NCI-H510A treated with DMSO at 0.1 percent for 48 hours (cell line): ENCODE measurements at places on chromosomes 1 and 21.

GRCh38 chr1:169604781-169605560, 18.7 kb upstream of the F5 start:
- DNase-seq: no peak

DNA sequence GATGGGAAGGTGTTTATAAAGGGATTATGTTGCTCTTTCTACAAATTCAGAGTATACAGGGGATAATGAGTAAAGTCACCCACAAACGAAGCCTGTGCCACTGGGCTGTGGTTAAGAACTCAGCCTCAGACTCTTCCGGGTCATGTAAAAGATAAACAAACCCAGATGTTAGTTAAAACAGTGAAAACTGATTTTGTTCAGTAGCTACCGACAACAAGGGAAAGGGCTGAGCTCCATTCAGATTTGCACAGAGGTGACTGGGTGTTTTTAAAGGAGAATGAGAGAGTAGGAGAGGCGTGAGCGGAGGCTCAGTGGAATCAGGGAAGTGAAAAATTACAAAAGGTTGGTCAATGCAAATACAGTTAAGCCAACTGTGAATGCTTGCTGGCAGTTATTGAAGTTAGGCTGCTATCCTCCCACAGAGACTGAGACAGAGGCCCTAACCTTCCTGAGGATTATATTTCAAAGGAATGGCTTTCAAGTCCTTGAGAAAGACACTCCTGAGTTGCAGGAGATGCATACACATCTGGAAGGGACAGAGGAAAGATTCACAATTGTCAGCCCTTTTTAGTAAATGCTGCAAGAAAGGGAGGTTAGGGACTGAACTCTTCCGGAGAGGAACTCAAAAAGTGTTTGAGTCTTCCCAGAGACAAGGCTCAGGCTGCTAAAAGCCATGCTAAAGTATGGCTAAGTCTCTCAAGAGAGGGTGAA, 29.9 kb upstream of the SAMD13 start:
- peak; percentile 89 for DNase-seq

- DNase-seq: no peak
Observed at GRCh38 chr1:119868176-119868575, 28.1 kb downstream of the ADAM30 start.

DNA sequence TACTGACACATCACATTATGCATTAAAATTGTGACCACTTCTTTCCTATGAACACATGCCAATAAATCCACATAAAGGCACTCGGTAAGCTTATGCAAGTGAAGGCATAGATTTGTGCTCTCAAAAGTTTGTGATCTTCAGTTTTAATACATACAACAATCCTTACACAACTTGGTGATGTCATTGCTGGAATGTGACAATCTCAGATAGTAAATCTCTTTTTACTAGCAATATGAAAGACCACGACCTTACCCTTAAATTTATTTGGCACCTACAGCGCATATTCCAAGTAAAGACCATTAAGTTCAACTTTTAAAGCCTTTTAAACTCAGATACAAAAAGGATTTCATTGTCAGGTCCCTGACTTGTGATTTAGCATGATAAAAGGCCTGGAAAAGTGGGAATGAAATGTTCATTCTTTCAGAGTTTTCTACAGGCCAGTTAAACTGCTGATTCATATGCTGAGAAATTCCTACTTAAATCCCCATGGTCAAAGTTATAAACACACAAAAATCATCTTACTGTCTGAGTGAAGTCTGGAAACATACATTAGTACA, 157.4 kb downstream of the SIPA1L2 start:
- DNase-seq: no peak

GRCh38 chr1:67294836-67295617, 12.6 kb upstream of the IL12RB2 start:
- DNase-seq: no peak

DNA sequence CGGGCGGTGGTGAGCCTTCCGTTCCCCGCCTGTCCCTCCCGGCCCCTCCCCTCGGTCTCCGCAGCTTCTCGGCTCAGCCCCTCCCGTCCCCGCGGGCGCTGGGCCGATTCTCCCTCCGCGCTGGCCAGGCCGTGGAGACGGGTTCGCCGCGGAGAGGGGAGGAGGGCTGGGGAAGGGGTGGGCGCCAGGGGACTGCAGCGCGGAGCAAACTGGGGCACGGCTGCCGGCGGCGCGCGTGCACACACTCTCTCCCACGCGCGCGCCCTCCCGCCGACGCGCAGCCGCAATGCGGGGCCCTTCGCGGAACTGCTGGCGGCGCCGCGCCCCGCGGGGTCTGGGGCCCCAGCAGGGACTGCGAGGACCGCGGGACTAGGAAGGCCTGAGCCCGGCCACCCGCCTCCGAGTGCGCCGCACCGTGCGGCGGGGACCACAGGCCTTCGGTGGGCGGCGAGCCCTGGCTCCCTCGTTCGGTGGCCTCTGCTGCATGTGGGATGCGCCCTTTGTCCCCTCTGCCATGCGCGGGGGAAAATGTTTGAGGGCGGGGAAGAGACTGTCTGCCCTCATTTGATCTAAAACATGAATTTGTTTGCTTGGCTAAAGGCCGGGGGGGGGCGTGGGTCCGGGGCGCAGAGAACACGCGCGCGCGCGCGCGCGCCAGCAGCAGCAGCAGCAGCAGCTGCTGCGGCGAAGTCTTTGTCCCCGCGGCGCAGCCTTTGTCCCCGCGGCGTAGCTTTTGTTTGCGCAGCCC, 90.7 kb upstream of the VAMP3 start:
- DNase-seq: peak; percentile 88

GRCh38 chr1:167301355-167301754, 80.7 kb downstream of the POU2F1 start:
- DNase-seq: no peak

- DNase-seq: peak; percentile 44
Observed at GRCh38 chr21:46284077-46284644, 1.2 kb downstream of the MCM3AP start.

- DNase-seq: peak; percentile 81
Observed at GRCh38 chr1:202860744-202861419, 28.1 kb downstream of the RABIF start.

DNA sequence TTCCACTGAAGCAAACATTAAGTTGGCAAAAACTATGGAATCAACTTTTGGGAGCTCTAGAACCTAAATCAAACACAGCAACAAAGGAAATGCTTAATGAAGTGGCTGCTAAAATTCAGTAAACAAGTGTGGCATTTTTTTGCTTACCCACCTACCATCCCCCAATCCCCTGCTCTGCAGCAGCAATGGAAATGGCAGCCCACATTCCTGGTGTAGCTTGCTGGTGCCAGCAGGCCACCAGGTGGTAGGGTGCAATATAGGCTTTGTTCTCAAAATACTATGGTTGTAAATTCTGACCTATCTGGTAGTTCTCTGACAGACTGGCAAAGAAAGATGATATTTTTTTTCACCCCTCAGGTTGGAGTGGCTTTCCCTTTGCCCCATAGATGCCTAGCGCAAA, 42.8 kb downstream of the SHCBP1L start:
- peak; percentile 21 for DNase-seq

DNA sequence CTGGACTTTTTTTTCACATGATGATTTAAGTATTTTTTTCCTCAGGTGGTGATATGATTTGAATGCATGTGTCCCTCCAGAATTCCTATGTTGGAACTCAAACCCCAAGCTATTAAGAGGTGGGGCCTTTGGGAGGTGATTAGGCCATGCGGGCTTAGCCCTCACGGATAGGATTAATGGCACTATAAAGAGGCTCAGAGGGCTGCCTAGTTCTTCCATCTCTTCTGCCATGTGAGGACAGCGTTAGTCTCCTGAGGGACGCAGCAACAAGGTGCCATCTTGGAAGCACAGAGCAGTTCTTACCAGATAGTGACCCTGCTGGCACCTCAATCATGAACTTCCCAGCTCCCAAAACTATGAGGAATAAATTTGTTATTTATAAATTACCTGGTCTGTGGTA, 18.3 kb upstream of the RBBP5 start:
- no peak for DNase-seq

- DNase-seq: no peak
Observed at GRCh38 chr1:175866776-175867175, 123.4 kb upstream of the TNR start.

- no peak for DNase-seq
Observed at GRCh38 chr1:221363039-221363438, 378.9 kb downstream of the DUSP10 start.
